ENCODE measurements at places on chromosomes 5 and 9.

- DNase-seq = no peak
Measured at GRCh38 chr5:177996660-177997318, 747 bp upstream of the PROP1 start.

- no peak for DNase-seq
Measured at GRCh38 chr5:137622850-137623249, 113.0 kb downstream of the KLHL3 start.

GRCh38 chr5:147359101-147359500 is 124.3 kb downstream of the STK32A start:
- DNase-seq = no peak

GRCh38 chr9:134549336-134549735 is 92.3 kb upstream of the COL5A1 start:
- DNase-seq = no peak

- DNase-seq = no peak
Measured at GRCh38 chr5:104119529-104119928, 556.9 kb upstream of the NUDT12 start.

GRCh38 chr9:117437283-117437682 is 22.4 kb upstream of the ASTN2 start:
- no peak for DNase-seq

DNA sequence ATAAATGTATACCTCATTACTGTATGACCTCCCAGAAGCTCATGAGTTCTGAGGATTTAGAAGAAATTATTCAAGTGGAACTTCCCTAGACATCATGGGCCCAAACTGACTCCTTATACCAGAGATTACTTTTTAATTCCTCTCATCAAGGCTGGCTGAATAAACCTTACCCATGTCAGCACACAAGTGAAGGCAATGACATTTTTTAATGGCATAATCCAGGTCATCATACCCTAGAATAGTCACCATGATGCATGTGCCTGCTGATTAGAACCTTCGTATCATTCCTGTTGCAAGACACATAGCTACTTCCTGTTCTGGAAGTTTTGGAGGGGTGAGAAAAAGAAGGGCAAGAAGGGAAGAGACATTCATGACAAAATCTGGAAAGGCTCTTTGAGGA is 49.8 kb upstream of the IFNK start:
- DNase-seq = no peak

DNA sequence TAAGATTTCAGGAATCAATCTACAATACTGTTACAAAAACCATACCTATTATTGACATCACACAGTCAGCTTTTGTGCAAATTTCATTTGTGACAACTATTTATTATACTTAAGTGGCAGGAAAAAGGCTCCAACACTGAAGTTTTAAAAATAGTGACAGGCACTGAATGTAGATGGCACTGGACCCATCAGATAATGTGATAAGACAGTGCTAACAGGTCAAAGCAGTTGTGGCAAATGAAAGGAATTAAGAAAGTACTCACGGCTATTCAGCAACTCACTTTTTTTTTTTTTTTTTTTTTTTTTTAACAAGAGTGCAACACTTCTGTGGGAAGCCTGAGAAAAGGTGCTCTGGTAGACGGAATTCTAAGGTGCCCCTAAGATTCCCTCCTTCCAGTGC is 115.0 kb upstream of the MEF2C start:
- no peak for DNase-seq

- no peak for DNase-seq
Measured at GRCh38 chr9:130232899-130233586, 32.5 kb upstream of the HMCN2 start.

DNA sequence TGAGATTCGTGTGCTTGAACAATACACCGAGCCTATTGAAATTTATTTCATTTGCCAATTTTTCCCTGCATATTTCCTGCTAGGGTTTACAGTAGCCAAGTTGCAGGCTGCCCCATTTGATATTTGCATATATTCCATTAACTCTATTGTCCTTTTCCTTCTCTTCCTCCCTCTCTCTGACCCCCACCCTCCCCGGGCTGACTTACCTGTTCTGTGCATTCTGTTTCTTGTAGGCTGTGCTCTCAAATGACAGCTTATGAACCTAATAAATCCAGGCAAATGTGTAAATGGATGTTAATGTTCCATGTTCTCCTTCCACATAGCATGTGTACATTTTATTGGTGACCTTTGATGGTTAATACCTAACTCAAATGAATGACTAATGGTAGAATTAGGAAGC is 1169.2 kb upstream of the WWC1 start:
- no peak for DNase-seq
